ENCODE measurements at places on chromosomes 6 and 20.

DNA sequence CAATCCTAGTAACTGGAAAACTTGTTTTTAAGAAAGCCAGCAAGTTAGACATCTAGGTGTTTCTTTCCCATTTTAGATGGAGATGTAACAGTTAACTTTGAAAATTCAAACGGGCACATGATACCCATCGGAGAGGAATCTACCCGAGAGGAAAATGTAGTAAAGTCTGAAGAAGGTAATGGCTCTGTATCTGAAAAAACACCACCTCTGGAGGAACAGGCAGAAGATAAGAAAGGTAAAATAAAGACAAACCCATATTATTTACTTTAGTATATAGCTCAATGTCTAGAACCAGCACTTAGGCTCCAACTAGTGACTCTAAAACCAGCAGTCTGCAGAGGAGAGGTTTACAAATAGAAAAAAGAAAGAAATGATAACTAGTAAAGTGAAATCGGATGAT, 75.9 kb downstream of the PHACTR2 start:
- DNase-seq: no peak

DNA sequence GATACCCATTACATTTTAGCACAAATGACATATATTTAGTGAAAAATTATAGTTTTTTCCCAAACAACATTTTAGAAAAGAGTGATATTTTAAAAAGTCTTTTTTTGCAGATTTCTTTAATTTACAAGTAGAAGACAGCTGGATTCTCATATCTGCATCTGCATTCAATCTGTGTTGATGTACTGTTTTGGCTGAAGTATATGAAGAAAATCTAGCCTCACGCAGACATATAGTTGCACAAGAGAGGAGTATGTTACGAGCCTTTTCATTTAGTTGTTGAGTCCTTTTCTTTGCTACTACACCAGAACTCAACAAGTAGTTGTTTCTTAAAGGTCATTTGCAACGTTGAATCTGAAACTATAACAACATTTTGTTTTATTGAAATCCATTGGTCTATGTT, 314.3 kb upstream of the SUPT3H start:
- DNase-seq: no peak

DNA sequence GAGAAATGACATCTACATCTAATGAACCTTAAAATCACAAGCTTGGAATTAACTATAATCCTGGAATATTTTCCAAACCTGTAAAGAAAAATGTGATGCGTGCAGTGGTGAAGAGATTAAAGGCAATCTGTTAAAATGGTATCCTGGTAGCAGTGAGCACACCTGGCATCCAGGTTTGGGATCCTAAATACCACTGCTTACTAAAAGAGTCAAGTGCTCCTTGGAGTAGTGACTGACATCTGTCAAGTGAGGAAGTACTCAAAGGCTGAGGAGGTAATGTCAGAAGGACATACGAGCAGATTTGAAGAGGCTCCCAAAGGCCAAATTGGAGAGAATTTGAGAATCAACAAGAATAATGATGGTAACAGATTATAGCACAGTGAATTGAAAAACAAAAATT, 32.8 kb downstream of the PCMT1 start:
- no peak for DNase-seq

DNA sequence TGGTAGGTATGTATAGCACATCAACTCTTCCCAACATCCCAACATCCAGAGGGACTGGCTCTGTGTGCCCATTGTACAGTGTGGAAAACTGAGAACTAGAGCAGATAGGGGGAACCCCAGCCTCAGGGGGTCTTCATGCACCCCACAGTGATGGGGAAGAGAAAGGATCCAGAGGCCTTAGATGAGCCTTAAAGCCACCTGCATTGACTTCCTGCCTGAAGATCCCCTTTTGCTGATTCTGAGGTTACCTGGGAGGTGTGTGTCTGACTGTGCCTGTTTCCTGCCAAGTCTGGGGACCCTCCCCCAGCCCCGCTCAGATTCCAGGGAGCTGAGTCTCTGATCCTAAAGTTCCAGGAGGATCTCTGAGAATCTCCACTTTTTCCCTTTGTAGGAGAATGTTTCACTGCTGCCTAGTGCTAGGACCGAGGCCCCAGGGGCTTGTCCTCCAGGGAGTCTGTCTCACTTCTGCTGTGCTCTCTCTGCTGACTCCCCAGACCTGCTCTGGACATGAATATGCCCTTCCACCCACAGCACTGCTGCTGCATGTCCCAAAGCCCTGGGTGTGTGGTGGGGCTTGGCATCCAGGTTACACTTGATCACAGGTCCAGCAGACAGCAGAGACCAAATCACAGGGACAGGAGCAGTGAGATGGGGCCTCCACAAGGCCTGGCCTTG, 12.8 kb upstream of the PGC start:
- DNase-seq: no peak

GRCh38 chr6:45608252-45608913, 230.6 kb upstream of the SUPT3H start:
- DNase-seq: no peak

DNA sequence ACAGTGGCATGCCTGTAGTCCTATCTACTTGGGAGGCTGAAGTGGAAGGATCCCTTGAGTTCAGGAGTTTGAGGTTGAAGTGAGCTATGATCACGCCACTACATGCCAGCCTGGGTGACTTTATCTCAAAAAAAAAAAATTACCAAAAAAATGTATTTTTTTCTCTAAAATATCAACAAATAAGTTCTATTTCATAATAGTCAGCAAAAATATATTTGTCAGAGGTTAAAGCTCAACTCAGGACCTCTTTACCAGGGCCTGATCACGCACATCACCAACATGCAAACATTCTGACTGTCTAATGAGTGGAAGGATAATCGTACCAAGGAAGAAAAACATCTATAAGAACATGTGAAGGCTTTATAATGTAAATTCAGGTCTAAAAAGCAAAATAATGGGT, 387.0 kb downstream of the SYNE1 start:
- no peak for DNase-seq

DNA sequence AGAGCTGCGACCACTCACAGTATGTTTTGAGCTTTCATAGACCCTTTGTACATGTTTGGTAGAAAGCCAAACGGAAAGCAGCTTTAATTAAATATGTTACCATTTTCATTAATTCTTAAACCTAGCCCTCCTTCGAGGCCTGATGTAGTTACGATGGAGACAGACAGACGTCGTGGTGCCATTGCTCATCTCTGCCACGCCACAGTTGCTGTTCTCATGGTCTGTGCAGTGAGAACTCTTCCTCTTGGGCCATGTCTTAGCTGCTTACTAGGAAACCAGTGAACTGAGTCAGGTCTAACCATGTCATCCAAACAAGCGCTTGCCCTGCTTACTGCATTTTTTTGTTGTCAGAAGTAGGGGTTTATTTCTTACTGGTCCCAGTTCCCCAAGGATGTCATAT, 62.8 kb downstream of the SNX9 start:
- DNase-seq: no peak

Data from GM12878 (cell line).